NCI-H1092 (cell line): ENCODE measurements at places on chromosomes 5 and 9.

DNA sequence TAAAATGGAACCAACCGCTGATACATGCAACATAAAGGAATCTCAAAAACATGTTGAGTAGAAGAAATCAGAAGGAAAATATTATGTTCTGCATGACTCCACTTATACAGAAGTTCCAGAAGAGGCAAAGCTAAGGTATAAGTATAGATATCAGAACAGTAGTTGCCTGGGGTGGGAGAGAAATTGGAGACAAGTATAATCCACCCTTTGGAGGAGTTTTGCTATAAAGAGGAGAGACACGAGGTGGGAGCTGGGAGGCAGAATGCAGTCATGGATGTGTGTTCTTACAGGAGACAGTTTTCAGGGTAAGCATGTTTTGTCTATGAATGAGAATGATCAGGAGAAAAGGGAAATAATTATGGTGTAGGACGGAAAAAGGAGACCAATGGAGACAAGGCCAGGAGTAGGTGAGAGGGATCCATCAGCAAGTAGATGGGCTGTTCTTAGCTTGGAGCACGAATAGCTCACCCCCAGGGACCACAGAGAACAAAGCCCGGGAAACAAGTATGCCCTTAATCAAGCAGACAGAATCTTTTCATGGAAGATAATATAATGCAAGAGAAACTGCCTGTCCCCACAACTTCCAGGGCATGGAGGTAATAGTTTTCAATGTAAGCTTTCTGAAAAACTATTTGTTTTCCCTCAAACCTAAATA is 72.2 kb downstream of the MED27 start:
- no peak for DNase-seq

GRCh38 chr5:96049398-96050272 is 88.0 kb upstream of the ELL2 start:
- DNase-seq, result no peak

- no peak for DNase-seq
These were observed 64.5 kb downstream of the PAM start for GRCh38 chr5:102819634-102820033.

DNA sequence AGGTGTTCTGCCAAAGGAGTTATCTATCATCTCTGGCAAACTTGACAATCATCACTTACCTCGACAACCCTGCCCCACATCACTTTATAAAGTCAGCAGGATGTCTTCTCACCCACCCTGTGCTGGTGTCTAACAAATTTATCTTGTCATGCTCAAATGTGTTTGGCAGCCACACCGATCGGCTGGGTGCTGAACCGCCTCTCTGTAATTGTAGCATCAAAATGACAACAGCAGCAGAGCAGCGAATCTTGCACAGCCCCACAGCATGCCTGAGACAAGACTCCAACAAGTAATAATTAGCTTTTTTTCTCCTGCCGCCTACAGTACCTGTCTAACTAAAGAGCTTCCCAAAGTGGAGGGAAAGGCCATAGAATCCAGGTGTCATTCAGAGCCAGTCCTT is 176.2 kb downstream of the NR3C1 start:
- DNase-seq, result no peak

GRCh38 chr9:14315875-14316601 is 2.1 kb upstream of the NFIB start:
- peak; percentile 84 for DNase-seq

- DNase-seq, result no peak
These were observed 1.1 kb downstream of the TGFBR1 start for GRCh38 chr9:99106044-99106375.

- DNase-seq, result peak; percentile 25
These were observed 132.0 kb upstream of the WWC1 start for GRCh38 chr5:168159425-168159824.
